ENCODE measurements at places on chromosomes 2 and 18.

DNA sequence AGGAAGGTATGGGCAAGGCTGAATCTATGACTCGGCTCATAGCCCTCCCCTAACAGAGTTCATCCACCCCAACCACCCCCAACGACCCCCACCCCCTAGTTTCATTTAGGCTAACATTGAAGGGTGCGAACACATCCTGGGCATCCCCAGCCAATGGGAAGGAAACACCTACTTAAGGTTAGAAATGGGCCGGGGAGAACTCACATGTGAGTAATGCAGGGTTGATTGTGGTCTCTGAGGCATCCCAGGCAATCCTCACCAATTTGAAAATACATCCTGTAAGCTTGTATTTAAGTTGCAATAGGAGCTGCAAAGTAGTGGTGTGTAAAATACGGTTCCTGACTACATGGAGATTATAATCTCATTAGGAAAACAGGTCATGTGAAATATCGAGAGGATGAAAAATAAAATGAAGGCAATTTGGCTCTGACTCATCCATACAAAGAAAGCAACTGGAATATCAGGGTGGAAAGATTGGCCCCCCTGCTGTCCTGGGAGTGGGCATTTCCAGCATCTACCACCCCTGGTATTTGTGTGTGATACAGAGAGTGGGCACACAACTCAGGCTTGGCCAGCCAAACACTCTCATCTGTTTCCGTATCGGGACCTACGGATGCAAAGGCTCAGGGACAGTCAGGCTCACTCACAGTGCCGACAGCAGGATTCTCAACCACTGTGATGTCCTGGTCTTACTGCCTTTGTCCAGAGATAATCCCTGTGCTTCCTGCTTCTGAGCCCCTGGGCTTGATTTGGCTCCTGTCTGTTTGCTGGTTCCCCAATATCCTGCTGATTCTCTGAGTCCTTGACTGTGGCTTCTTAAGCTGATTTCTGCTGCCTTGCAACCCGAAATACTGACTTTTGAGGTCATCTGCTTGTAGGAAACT lies 90.0 kb upstream of the NCKAP5 start:
- no peak for DNase-seq

DNA sequence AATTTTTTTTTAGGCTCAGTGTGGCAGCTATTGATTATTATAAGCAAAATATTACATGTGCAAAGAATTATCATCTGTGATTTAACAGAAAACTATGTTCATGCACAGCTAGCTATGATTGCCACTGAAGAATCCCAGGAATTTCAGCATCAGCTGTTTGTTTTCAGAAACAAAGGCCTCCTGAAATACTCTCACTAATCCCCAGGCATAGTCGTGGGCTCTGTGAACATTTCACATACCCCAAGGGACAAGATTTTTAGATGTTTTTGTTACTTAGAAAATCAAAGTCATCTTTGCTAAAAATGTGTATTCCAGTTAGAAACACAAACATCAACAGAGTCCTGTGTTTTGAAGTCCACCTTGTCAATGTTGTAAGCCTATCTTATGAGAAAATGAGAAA lies 156.1 kb downstream of the MYO1B start:
- DNase-seq = no peak

DNA sequence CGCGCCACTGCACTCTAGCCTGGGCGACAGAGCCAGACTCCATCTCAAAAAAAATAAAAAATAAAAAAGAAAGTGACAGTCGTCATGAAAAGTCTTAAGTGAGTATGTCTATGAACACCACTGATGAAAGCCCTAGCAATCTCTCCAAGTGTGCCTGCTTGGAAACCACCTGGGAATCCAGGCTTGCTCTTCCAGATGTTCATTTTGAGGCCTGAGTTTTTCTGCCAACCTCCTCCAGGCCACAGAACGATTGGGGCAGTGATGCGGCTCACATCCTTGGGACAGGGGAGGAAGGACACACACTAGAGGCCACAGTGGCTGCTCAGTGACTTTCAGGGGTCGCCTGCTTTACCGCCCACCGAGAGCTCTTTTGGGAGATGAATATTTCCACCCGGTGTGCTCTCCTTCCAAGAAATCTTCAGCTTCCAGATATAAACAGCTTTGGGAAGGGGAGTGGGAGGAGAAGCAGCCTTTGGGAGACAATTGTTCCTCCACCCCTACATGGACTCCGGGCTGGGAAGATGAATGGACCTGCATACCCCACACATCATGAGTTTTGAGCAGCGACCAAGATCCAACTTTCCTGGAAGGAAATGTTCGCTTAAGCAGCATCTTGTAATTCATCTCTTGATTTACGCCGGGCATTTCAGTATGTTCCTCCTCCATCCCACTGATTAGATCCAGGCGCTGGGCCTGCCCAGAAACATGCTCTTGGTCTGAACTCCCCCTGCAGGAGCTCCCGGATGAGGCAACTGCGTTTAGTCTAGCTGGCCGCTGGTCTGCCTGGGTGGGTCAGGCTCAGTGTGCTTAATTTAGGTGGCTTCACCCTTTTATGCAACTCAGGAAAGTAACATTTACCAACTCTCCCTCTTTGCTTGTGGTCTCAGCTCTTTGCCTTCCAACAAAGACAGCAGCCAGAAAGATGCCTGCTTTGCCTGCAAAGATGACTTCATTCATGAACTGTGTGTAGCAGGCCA lies 6.2 kb upstream of the ARMC9 start:
- peak; percentile 24 for DNase-seq

- DNase-seq = no peak
These were observed 64.6 kb upstream of the CDCA7 start for GRCh38 chr2:173290046-173290445.

DNA sequence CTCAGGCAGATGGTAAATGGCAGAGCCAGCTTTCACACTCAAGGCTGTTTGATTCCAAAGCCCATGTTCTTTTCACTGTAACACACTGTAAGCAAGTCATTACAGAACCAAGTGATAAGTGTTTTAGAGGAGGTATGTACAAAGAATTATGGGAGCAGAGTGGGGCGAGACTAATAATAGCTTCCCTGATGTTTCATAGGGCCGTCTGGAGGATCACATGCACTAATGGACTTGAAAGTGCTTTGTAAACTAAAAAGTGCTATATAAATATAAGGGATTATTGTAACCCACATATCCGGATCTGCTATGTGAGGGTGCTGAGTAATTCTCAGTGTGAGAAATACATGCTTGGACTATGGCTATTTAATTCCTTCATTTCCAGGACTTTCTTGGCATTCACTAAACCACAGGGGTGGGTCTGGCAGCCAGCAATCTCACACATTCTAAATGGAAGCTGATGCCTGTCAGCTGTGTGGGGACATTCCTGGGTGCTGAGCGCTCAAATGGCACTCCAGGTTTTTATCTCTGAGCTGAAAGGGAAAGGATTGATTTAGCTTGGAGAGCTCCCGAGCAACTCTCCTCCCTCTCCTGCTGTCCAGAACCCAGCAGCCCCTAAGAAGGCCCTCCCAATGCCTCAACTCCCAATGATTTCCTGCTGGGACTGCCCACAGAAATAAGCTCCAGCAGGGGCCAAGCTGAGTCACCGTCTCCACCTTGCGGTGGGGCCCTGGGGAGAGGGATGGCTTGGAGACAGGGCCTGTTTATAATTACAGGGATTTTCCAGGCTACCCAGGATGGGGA lies 222.8 kb downstream of the SOX11 start:
- no peak for DNase-seq
